NCI-H187 treated with DMSO at 0.1 percent for 48 hours (cell line): ENCODE measurements at places on chromosomes 2 and 18.

- DNase-seq, result peak; percentile 53
These were observed 79.4 kb downstream of the KCTD1 start for GRCh38 chr18:26468931-26469340.

DNA sequence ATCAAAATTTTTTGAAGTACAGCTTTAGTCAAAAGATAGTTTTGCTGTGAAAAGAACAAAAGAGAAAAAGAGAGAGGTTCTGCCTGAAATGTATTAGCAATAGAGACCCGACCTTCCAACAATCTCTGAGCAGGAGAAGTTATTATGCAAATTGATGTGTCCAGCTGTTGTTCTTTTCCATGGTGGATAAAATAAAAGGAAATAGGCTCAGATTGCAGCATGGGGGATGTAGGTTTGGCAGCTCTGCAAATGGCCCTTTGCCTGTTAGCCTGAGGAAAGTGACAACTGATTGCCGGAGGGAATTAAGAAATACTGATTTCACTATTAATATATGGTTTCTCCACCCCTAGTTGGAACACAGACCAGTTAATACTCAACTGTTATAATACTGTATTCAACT lies 1283.2 kb upstream of the NXPH2 start:
- DNase-seq, result no peak

- no peak for DNase-seq
These were observed 75.2 kb upstream of the RNU4ATAC start for GRCh38 chr2:121455446-121455845.

DNA sequence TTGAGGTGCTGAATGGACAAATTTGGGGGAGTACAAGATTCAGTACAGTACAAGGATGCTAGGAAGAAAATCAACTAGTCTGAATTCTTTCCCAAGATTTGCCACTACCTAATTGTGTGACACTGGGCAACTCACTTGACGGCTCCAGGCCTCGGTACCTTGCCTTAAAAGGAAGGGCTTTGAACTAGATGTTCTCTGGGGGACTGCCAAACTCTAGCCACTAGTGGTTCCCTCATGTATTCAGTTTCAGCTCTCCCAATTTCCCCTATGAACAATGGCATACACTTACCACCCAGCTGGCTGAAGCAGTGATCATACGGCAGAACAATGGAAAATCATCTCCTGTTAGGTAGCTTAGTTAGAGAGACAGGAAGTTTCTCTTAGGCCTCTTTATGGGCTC lies 73.4 kb downstream of the VWC2L start:
- no peak for DNase-seq

- no peak for DNase-seq
These were observed 4.0 kb downstream of the TMEM17 start for GRCh38 chr2:62501794-62502500.

DNA sequence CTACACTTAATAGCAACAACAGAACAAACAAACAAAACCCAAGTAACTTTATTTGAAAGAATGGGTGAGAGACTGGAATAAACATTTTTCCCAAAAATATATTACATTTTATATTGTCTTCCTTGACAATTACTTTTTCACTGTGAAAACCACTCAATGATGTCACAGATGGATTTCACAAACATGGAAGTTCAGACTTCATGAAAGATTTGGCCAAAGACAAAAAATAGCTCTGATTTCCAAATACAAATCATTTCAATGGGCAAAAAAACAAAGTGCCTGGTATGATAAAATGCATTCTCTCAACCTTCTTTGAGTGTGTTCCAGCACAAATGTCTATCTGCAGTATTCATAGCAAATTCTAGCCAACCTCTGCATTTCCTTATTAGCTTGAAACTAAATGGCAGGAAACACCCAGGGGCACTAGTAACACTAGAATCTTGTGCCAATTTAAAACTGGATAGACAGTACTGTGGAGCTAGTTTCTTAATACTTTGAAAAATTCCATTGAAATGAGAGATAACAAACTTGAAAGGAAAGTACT lies 28.5 kb upstream of the NAPG start:
- DNase-seq, result no peak

GRCh38 chr18:45384137-45384961 lies 230.9 kb upstream of the SLC14A2 start:
- DNase-seq, result no peak

- no peak for DNase-seq
These were observed 156.0 kb downstream of the TFCP2L1 start for GRCh38 chr2:121128741-121129659.

DNA sequence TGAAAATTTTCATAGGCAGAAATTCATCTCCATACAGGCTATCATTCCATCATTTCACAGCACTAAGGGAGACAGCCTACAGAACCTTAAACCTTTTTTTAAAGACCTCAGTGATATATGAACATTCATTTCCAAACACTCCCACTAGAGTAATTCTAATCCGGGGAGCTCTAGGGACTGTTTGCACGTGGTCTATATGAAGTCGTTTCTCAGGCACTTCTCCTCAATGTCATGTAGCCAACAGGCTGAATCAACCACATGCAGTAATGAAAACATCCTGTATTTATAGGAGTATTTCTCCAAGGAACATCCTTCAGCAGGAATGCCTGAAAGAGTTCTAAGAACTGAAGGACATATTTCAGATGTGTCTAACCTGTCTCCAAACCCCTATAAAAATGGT lies 97.3 kb upstream of the CREB1 start:
- DNase-seq, result no peak
